ENCODE measurements at places on chromosomes 7 and 10.

DNA sequence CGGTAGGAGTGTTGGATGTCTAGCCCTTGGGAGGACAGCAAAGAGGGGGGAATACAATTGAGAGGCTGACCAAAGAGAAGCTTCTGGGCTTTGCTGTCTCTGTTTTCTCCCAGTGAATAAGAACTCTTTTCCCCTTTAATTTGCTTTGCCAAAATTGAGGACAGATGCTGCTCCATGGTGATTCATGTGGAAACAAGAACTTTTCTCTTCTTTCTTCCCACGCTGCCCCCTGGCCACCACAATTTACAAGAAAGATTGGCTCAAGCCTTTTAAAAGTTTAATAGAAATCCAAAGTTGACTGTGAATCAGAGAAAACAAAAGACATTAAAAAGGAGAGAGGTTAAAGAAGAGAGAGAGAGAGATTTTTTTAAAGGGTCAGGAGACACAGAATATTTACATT, 49.0 kb downstream of the PRR15 start:
- DNase-seq: no peak

GRCh38 chr10:102457591-102458150, 6.3 kb upstream of the C10orf95 start:
- no peak for DNase-seq

DNA sequence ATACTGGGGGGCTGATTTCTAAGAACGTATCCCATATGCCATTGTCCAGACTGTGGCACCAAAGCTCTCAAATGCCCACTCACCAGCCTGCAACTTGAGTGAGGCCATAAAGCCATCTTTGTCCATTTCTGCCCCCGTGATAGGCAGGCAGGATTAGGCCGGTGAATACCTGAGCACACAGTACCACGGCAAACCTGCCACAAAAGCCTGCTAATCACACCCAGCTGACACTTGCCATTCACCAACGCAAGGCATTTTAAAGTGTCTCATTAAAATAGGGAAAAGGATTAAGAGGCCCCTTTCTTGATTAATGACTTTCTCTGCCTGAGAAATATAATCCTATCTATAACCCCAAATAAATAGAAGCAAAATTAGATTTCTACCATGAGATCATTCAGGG, 111.4 kb upstream of the NANOS1 start:
- DNase-seq: no peak

DNA sequence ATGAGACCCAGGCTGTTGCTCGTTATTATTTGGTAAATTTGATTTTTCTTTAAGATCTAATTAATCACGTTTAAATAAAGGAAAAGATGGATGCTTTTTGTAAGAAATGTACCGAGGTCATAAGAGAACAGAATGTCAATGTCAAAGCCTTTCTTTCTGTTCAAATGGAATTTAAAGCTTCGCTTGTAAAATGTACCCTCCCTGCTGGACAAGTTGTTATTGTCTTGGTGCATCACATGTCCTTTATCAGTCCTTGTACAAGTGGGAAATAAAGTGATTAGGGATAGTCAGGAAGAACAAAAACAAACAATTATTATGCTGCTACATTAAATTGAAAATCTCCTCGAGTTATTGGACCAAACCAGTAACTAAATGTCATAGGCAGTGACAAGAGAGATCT, 363.2 kb downstream of the PHTF2 start:
- no peak for DNase-seq

DNA sequence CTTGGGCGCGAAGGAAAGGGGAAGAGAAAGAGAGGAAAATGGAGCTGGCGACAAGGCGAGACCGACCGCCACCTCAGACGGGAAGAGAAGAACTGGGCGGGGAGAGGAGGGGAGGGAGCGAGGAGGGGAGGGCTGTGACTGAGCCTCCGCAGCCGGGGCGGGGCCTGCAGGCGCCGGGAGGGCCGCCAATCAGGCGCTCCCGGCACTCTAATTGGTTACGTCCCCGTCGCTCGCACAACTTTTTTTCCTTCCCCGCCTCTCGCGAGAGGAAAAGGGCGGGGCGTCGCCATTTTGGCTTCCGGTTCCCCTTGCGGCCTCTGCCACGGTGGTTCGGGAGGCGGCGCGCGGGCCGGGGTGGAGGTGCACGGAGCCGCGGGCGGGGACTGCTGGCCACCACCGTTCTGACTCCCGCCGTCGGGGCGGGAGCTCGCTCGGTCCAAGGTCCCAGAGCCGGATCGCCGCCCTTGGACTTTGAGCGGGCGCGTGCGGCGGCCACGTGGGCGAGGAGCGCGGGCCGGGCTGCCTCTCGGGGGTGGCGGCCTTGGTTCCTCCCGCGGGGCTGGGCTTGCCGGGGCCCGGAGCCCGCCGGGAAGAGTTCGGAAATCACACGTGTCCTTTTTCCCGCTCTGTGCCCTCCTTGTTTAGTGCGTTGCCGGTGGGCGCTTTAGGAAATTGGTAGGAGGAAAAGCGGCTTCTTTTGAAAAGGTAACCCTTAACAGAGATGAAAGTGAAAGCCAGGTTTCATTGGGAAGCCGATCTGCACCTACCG, at the start of gene GDI2:
Gene GDI2 (minus strand): TSS at position 94 of the 769 bp plus-strand sequence. CDS start 176 bp downstream, outside the sequence.
- DNase-seq: peak; percentile 87

DNA sequence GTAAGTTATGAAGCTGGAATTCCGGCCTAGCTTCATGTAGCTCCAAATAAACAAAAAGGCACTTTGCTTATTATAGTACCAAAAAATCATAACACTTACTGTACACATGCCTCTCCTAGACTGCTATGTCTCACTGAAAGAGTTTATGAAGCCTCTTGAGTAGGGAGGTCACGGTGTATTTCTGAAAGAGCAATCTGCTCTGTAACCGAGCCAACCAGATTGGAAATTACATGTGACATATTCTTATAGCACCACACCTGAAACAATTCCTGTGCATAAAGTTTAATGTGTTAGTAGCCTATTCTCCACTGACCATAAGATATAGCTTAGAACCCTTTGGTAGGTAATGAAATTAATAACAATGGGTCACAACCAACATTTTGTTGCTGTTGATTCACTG, 1.3 kb upstream of the FAM3C start:
- no peak for DNase-seq

DNA sequence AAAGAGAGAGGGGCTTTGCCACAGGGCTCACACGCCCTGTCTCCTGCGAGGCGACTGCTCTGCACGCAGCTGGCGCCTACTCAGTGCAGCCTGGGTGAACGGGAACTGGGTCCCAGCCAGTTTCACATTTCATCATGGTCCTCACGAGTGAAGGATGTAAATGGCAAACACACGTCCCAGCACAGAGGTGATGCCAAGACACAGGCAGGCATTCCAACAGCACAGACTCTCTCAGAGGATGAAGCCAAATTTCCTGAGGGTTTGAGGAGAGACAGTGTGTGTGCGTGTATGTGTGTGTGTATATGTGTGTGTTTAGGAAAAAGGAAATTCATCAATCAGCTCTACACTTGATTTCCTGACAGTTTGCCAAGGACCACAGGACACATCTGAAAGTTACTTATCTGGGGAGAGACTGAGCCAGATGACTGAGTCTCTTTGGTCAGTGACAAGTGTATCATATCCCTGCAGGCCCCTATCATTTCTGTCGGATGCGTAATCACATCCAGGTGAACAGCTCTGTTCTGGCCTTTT, 53.9 kb downstream of the CHST15 start:
- DNase-seq: no peak

DNA sequence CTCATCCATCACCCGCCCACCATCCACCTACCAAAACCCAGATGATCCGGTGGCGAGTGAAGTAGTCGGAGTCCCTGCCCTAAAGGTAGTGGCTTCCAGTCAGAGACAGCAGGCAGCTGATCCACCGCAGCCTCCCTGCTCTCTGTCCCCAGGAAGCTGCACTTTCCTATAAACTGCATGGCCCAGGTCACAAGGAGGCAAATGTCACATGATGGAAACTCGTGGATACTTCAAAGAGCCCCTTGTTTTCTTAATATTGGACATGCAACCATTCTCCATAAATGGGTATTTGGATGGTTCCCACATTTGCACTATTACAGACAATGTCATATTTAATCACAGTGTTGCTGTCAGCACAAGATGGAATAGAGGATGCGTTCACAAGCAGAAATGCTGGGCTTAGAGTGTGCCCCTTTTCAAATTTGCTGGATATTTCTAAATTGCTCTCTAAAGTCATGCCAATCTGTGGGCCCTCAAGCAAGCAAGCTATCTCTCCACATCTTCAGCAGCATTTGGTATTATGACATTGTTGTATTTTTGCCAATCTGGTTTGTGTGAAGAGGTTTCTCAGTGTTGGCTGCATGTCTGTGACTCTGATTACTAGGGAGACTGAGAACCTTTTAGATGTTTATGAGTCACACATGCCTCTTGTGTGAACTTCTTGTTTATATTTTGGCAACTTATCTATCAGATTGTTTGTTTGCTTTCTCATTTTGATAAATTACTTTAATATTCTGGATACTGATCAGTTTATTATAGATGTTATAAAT, 822.0 kb downstream of the TNS3 start:
- DNase-seq: no peak

All from stimulated activated CD8-positive, alpha-beta memory T cell treated with anti-CD3 and anti-CD28 coated beads, Interleukin-4, amount 100 ng/mL, for 1 hour (primary cell).